ENCODE measurements at places on chromosomes 4 and X.

DNA sequence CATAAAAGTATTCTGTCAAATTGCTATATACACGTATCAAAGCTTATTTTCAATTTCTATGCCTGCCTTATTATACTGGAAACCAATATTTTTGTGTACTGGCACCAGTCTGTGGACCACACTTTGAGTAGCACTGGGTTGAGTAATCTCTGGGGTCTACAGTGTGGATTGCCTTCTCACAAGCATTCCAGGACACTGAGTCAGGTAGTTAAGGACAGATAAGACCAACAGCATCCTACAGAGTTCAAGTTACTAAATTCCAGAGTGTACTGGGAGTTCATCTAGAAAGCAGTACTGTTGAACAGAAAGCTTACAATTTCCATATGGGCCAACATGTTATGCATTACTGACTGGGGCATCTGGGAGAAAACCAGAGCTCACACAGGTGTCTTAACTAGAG, 61.8 kb downstream of the VMA21 start:
- no peak for DNase-seq

- DNase-seq, result no peak
Measured at GRCh38 chr4:83240379-83240875, 44.2 kb downstream of the COQ2 start.

DNA sequence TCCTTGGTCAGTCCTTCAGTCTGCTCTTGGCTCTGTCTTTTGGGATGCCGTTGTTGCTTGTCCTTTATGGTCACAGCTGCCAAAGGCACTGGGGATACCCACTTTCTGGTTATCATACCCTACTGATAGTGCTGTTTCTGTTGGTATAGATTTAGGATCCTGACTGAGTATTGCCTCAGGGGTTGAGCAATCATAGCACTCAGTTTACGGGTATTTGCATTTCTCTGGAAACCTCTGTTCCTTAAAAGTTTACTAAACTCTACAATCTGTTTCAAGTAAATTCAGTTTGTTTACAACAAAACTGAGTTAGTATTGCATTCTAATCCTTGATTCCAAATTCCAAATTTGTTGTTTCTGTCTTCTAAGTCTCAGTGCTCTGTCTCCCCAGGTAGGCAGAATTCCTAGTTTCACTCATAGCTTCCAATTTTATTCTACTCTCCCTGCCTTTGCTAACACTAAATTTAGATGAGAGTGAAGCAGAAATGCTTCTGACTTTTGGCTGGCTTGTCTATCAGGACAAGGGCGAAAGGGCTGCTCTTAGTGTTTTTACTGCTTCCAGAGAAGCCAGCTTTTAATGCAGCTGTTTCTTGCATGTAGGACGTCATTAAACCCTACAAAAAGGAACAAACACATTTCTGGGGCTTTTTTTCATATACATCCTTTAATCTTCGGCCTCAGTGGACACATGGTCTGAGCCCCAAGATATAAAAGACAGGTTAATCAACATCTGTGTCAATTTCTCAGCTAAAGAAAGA, 17.2 kb upstream of the TET2 start:
- no peak for DNase-seq

DNA sequence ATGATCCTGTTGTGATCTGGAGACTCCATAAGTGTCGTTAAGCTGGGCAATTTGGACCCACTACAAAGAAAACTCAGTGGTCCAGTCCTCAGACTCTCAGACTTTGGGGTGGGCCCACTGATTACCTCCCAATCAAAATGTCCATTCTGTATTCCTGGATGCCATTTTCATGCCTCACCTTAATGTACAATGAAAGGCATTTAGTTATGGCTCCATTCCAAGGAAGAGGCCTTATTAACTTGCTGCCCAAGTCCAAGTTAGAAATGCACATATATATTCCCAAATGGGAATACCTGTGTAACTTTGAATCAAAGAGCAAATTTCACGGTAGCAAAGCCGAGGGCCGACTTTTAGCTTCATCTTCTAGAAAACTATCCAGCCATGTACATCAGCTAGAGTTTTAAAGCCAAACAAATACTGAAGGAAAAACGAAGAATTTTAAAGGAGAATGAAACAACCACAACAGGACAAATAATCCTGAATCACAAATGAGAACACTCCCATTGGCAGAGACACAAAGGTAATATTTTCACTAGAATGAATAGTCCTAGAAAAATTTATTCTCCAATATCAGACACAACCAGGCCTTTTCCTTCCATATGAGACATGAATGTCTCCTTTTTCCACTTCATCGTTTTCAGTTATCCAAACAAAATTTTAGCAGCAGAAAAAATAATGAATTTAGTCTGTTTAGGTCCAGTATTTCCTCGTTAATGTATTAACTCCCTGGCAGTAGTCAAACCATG, 63.7 kb upstream of the HHIP start:
- no peak for DNase-seq

DNA sequence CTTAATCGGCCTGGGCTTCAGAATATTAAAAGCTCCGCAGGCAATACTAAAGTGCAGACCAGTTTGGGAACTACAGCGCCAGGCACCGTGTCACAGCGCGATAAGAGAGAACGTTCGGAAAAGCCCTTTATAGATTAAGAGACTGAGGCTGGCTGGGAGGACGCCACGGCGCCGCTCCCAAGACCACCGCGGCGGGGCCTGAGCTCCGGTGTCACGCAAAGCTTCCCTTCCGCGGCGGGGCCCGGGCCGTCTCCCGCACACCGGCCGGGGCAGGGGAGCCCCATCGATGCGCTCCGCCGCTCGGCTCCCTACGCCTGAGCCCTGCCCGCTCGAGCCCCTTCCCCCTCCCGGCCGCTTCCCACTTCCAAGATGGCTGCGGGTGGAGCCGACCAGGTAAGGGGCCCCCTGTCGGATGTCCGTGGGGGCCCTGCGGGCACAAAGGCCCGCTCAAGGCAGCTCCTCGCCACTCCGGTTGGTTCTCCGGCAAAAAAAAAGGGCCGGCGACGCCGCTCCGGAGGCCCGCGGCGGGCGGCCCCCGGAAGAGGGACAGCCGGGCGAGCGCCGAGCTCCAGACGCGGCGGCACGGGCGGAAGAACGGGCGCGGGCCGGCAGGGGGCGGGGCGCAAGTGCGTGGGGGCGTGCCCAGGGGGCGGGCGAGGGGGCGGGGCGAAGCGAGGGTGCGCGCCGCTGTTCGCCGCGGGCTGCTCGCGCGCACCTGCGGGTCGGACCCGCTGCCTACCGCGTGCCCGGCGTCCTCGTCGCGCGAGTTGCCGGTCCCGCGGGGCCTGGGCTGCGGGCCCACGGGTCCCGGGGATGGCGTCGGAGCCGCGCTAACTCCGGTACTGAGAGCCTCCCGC, at the start of gene TBC1D14:
Gene TBC1D14 (plus strand): TSS at position 714 of the 857 bp plus-strand sequence. CDS start 13,564 bp downstream, outside the sequence.
- DNase-seq, result peak; percentile 82

DNA sequence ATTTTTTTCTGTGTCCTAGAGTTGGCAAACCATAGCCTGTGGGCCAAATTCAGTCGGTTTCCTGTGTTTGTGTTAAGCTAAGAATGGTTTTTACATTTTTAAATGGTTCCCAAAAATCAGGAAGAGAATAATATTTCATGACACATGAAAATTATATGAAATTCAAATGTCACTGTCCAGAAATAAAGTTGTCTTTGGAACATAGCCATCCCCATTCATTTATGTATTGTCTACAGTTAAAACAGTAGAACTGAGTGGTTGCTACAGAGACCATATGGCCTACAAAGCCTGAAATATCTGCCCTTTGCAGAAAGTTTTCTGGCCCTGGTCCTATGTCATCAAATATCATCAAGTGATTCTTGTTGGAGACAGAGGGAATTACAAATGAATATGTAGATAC, 15.5 kb downstream of the FRMPD4 start:
- no peak for DNase-seq

DNA sequence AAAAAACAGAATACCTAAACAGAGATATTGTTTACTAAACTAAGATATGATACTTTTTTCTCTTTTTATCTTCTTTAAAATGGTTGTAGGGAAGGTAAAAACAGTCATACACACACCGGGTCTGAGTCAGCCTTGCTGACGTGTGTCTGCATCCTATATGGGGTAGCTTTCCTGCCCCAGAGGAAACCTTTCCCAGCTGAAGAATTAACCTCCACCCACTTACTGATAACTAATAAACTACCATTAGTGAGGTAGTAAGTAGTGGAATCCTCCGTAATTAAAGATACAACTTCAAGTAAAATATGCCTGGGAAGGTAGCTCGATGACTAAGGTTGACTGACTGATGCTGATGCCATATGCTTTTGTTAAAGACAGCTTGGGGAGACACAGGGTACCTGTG, 312.2 kb downstream of the DCTD start:
- no peak for DNase-seq

DNA sequence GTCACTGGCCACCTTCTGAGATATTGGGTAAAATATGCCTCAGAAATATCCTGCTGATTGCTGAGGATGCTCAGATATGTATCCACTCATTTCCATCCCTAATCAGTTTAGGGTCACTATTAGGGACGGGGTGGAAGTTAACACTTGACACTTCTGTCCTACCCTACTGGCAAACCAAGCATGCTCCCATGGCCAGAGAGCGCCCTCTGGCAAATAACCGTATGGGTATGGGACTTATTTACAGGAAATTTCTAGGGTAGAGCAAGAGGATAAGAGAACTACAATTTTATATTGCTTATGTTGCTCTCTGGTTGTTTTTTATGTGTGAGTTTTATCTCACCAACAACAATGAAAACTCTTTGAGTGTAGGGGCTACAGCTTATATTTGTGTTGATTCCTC, 86.8 kb upstream of the TSPAN7 start:
- DNase-seq, result no peak

- no peak for DNase-seq
Measured at GRCh38 chrX:10769696-10770619, 149.6 kb upstream of the MID1 start.

- DNase-seq, result no peak
Measured at GRCh38 chr4:148812101-148812500, 369.9 kb upstream of the NR3C2 start.

- DNase-seq, result no peak
Measured at GRCh38 chrX:72043636-72044035, 88.1 kb downstream of the RTL5 start.

- DNase-seq, result no peak
Measured at GRCh38 chr4:19683426-19683825, 568.3 kb upstream of the SLIT2 start.

- DNase-seq, result no peak
Measured at GRCh38 chr4:151694961-151695720, 65.7 kb downstream of the GATB start.

GRCh38 chrX:69813677-69814076, 197.8 kb downstream of the EDA start:
- no peak for DNase-seq

DNA sequence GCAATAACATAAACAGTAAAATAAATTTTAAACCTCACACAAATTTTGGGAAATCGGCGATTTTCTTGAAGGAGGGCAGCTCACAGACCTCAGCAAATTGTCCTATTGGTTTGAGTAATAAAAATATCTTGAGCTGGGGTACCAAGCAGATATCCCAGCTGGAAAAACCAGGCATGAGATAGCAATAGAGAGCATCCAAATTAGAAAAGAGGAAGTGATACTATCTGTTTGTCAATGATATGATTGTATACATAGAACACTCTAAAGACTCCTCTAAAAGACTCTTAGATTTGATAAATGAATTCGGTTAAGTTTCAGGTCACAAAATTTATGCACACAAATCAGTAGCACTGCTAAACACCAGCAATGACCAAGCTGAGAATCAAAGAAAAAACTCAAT, 90.5 kb upstream of the ACTRT1 start:
- DNase-seq, result no peak

GRCh38 chr4:141046255-141046654, 87.0 kb downstream of the RNF150 start:
- DNase-seq, result no peak

GRCh38 chrX:26651755-26652154, 435.8 kb downstream of the MAGEB5 start:
- DNase-seq, result no peak

- peak; percentile 11 for DNase-seq
Measured at GRCh38 chrX:120302434-120302833, 8.8 kb downstream of the TMEM255A start.

- DNase-seq, result no peak
Measured at GRCh38 chr4:184280137-184280536, 62.5 kb upstream of the ENPP6 start.

DNA sequence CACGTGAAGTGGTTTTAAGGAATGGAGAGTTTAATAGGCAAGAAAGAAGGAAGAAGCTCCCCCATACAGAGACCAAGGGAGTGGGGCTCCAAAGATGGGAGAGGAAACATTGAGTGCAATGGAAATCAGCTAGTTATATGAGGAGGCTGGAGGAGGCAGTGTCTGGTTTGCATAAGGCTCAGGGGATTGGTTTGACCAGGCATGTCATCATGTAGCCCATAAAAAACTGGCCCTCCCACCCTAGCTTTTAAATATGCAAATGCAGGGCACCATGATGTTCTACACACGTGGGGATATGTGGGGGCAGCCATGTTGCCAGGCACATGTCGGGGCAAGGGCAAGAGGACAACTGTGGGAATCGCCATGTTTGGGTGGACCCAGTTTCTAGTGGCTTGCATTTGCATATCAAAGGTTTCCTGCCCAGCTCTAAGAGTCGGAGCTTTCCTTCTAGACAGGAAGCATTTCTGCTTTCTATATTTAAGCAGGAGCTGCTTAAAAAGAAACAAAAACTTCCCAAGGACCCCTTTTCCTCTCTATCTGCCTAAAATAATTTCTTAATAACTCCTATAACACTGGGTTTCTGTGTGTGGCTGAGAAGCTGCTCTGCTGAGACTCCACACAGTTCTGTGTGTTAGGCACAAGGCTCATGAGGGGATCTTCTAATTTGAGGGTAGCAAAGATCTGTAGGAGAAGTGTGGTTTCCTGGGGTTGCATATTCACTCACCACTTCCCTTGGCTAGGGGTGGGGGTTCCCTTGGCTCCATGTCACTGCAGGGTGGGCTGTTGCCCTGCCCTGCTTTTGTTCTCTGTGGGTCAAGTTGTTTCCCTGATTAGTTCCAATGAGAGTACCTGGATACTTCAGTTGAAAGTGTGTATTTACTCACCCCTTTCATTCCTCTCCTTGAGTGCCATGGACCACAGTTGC, 113.5 kb downstream of the VSIG4 start:
- peak; percentile 39 for DNase-seq

DNA sequence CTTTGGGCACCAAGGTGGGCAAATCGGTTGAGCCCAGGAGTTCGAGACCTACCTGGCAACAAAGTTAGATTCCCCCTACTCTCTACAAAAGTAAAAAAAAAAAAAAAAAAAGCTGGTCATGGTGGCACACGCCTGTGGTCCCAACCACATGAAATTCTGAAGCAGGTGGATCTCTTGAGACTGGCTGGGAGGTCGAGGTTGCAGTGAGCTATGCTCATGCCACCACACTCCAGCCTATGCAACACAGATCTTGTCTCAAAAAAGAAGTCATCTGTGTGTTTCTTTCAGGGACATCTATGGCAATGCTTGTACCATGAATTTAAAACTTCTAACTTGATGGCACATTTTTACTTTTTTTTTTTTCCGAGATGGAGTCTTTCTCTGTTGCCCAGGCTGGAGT, 55.3 kb downstream of the UGT2A2 start:
- DNase-seq, result no peak

- no peak for DNase-seq
Measured at GRCh38 chr4:8278009-8278395, 8.4 kb downstream of the HTRA3 start.
